Spinal cord (tissue), 10 donors: ENCODE measurements at places on chromosomes 1 and 21.

DNA sequence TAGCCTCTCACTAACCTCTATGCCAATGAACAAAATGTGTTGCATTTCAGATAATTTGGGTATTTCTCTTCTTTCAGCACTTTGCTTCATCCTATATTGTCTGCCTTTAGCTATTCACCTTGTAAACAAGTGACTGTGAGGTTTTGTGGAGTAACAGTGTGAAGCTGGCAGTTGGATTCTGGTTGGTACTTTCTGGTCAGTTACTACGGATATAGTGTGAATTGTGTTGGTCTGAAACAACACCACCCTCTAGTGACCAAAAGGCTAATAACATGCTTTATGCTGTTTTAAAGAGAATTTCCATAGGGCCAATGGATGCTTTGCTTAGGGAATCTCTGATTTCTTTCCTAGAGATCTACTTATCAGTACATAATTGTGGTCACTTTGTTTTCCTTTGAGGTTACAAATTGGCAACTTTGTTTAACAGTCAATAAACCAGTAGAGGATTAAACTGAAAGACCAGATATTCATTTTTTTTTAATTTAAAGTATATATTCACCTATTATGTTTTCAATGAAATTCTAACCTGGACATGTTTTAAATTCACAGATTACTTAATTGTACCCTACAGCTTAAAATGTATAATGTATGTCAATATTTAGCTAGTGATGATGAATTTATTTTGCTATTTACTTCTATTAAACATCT is 2.5 kb upstream of the PTGER3 start:
- no peak for DNase-seq

DNA sequence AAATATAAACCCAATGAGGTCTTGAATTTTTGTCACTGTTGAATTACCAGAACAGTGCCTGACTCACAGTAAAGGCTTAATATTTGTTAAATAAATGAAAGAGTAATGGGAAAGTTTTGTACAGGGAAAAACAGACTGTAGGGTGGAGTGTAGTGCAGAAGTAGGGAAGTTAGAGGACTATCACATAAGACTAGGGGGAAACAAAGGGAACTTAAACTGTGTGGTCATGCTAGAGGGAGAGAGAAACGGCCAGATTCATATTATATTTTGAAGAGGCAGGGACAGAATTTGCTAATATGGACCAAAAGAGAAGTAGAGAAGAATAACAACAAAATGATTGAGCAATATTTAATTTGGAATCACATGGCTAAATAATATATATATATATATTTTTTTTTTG is 14.8 kb downstream of the CTSK start:
- no peak for DNase-seq

DNA sequence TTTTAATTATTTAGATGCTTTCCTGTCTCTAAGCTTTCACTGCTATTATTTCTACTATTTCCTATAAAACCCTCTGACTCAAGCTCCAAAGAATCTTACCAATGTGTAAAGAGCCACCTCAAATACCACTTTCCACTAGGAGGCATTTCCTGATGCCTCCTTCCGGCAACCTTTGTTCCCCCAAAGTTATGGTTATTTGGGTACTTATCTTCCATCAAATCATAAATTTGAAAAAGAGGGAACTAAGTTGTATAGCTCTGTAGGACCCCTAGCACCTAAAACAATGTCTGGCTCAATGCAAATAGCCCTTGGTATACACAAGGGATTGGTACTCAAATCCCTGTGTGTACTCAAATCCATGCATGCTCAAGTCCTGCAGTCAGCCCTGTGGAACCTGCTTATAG is 79.6 kb downstream of the NME7 start:
- no peak for DNase-seq

- no peak for DNase-seq
These were observed 58.1 kb downstream of the SERBP1 start for GRCh38 chr1:67372136-67372535.

- DNase-seq, result no peak
These were observed 34.8 kb downstream of the LRRC8C start for GRCh38 chr1:89667691-89668090.

DNA sequence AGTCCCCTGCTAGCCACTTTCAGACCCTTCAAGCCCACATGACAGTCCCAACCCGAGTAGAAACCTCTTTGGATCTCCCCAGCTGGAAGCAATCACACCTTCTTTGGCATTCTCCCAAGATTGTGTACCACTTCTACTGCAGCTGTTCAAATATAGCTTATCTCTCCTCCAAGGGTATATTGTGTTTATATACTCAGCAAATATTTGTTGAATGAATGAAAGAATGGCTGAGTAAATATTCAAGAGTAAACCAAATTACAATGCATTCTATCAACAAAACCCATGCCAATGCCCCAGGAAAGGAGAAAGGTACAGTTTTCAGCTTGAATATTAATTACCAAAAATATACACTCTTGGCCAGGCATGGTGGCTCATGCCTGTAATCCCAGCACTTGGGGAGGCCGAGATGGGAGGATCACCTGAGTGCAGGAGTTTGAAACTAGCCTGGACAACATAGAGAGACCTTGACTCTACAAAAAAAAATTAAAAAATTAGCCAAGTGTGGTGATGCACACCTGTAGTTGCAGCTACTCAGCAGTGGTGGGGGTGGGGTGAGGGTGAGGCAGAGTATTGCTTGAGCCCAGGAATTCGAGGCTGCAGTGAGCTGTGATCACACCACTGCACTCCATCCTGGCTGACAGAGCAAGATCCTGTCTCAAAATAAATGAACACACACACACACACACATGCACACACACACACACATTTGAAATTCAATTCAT is 68.5 kb downstream of the NIBAN1 start:
- DNase-seq, result no peak

DNA sequence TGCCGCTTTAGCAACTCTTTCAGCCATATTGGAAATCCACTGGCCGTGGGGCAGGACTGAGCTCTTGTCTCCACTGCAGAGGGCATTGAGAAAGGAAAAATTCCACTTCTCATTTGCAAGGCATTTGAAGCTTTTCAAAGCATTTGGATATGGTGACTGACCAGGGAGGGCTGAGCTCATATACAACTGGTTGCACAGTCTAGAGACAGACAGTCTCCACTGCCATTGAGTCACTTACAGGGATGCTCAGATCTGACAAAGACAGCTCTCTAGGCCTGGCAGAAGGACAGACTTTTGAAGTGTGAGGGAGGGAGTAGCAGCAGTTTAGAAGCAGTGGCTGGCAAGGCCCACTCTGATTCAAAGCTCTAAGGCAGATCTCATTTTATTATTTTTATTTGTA is 24.2 kb downstream of the NCF2 start:
- no peak for DNase-seq

DNA sequence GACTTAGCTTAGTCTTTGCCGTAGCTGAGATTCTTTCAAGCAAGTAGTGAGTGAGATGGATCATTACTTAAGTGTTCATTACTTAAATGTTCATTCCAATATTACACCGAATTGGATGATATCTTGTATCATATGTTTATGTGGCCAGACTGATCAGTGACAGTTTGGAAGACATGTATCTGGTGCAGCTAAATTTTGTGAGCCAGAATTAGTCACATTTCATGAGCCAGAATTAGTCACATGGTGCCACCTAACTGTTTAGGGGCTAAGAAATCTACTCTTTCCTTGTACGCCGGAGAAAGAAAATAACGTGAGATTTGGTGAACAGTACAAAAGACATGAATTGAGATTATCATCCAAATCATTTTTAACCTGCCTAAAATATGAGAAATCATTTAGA is 355.6 kb downstream of the USP25 start:
- no peak for DNase-seq

GRCh38 chr1:225980005-225980836 is 18.9 kb downstream of the SDE2 start:
- no peak for DNase-seq

DNA sequence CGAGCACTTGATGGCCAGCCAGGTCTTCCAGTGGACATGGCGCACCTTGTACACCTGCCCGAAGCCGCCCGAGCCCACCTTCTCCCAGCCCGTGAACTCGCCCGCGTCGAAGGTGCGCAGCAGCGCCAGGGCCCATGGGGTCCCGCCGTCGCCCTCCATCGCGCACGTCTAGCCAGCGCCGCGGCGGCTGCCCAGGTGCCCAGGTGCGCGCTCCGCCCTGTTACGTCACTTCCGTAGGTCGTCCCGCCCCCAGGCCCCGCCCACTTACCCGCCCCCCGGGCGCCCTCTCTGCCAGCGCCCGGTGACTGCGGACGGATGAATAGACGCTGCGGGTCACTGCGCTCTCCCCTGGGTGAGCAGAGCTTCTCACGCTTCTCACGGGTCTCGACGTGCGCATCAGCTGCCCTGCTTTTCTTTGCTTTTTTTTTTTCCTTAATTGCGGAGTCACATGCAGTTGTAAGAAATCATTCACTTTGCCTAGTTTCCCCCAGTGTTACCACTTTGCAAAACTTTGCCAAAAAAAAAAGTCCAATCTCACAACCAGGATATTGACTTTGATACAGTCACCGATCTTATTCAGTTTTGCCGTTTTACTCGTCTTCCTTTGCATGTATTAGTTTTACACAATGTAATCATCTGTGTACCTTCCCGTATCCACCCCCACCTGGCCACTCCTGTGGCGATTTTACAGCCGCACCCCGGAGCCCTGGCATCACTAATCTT is at the start of gene RIPK4:
TSS of gene RIPK4 (minus strand) at position 170 of the 723 bp plus-strand sequence. CDS start at position 159, 11 bp downstream.
- DNase-seq, result no peak

DNA sequence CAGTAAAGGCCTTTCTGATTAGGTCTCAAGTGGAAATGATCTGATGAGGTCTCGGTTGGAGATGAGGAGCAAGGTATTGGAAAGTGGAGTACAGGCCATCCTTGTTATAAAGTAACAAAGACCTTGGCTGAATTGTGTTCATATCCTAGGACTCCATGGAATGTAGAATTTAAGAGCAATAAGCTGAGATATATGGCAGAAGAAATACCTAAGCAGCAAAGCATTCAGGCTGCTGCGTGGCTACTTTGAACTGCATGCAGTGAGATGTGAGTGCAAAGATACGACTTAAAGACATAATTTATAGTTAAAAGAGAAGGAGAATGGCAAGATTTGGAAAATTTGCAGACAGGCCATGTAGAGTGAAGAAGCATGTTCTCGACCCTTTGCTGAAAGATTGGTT is 11.2 kb upstream of the XPR1 start:
- DNase-seq, result no peak

DNA sequence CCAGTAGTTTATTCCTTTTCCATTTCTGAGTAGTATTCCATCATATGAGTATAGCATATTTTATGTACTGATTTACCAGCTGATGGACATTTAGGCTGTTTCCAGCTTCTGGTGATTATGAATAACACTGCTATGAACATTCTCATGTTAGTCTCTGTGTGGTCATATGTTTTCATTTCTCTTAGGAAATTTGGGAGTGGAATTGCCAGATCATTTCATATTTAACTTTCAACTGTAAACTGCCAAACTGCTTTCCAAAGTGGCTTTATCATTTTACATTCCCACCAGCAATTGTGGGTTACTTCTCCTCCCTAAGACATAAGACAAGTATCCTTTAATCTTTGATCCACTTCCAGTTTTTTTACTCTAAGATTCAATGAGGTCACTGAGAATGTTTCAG is 85.7 kb upstream of the RALGPS2 start:
- no peak for DNase-seq

- DNase-seq, result no peak
These were observed 61.8 kb upstream of the TTLL7 start for GRCh38 chr1:84060781-84061180.

DNA sequence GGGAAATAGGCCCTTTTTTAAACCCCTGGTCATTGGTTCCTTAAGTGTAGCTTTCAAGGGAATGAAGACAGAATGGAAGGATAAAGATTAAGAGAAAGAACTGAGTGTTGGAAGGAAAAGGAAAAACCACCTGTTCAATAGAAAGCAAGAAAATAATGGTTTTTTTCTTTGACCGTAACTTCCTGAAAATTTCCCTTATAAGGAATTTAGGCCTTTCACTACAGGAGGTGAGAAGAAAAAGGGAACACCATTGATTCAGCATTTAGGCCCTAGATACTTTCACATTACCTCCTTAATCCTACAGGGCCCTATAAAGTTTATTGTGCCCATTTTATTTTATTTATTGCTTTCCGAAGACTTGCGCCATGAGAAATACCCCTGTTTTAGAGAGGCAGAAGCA is 18.9 kb downstream of the KPNA6 start:
- DNase-seq, result no peak

DNA sequence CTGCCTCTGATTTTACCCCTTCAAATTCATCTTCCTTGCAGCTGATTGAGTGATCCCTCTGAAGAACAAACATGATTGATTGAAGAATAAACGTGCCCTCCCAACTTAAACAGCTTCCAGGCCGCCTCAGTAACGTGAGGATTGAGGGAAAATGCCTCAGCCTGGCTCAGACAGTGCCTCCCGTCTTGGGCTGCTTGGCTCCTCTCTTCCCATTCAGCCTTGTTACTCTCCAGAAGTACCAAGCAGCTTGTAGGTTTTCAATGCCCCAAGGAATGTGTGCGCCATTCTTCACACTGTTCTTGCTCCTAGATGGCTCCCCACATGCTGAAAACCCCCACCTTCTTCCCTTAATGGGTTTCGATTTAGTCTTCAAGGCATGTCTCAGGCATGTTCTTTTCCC is 51.8 kb downstream of the ST6GALNAC5 start:
- no peak for DNase-seq

GRCh38 chr1:157135646-157136045 is 2.5 kb downstream of the ETV3 start:
- no peak for DNase-seq

GRCh38 chr1:176073524-176074157 is 133.4 kb downstream of the COP1 start:
- peak; percentile 76 for DNase-seq

GRCh38 chr1:94590203-94591137 is 48.9 kb upstream of the F3 start:
- DNase-seq, result peak; percentile 28

GRCh38 chr1:181175955-181176354 is 87.5 kb downstream of the IER5 start:
- DNase-seq, result no peak

GRCh38 chr1:235504122-235504493 is at the start of gene B3GALNT2:
TSS of gene B3GALNT2 (minus strand) at chr1:235504452. CDS start at chr1:235504252, 200 bp downstream.
- no peak for DNase-seq

DNA sequence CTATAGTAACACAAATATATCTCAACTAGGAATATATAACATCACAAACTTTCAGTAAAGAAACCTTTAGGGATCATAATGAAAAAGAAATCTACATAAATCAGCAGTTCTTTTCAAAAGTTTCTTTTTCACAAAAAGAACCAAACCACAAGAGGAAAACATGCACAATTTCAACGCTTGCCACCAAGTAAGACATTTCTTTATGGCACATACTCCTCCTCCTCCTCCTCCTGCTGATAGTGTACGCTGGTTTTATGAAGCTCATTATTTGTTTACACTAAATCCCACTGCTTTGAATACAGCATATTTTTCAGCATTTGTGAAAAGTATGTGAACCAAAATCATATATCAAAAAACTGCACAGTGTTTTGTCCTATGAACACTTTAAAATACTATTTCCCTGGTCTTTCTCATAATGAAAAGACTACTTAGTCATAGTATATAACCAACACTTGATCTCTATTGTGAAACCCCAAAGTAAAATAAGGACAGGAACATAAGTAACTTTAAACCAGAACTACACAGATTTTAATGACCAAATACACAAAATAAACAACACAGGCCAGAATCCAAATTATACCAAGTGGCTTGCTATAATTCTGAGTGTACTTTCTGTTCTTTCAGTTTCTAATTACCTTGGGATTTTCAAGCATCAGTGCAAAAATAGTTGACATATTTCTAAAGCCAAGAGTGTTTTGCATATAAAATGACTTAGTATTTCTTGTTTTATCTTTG is 184.2 kb downstream of the EIF4G3 start:
- no peak for DNase-seq
